ENCODE measurements at places on chromosomes 2 and 18.

DNA sequence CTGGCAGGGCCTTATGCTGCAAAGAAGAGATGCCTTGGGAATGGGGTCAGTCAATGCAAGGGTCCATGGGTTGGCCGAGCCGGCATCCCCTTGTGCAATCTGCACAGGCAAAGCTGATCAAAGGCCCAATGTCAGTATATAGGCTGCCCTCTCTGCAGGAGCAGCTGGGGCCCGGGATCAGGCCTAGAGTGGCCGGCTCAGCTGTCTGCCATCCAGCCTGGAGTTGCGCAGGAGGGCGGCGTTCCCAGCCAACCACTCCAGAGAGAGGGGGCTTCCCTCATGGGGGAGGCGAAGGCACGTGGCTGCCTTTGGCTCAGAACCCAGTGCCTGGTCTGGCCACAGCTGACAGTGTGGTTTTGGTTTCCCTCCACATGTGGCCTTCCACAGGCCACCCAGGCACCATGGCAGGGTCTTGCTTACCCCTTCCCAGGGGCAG, 3.9 kb downstream of the INPP5D start:
- no peak for DNase-seq

- DNase-seq = no peak
Measured at GRCh38 chr2:172101821-172102390, 794 bp downstream of the DLX2 start.

GRCh38 chr2:234986876-234987720, 35.3 kb downstream of the SH3BP4 start:
- no peak for DNase-seq

- no peak for DNase-seq
Measured at GRCh38 chr2:182706751-182707150, 9.3 kb upstream of the DNAJC10 start.

GRCh38 chr2:122703676-122704075, 948.2 kb downstream of the TSN start:
- DNase-seq = no peak

DNA sequence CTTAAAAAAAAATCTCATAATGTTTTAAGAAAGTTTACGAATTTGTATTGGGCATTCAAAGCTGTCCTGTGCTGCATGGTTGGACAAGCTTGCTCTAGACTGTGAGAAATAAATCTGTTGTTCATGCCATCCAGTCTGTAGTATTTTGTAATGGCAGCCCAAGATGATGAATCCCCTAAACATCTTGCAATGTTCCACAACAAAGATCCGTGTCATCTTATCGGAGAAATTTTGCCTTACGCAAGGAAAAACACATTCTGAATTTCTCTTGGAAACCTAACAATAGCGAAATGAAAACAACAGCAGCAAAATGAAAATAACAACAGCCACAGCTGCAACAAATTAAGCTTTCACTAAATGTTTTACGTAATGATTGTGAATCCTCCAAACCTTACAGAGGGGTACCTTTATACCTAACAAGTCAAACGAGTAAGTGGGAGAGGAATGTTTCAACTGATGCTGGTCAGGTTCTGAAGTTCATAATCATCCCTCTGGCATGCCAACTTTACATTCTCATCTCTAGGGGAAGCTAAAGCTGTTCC, 76.1 kb upstream of the RNU4ATAC start:
- no peak for DNase-seq

DNA sequence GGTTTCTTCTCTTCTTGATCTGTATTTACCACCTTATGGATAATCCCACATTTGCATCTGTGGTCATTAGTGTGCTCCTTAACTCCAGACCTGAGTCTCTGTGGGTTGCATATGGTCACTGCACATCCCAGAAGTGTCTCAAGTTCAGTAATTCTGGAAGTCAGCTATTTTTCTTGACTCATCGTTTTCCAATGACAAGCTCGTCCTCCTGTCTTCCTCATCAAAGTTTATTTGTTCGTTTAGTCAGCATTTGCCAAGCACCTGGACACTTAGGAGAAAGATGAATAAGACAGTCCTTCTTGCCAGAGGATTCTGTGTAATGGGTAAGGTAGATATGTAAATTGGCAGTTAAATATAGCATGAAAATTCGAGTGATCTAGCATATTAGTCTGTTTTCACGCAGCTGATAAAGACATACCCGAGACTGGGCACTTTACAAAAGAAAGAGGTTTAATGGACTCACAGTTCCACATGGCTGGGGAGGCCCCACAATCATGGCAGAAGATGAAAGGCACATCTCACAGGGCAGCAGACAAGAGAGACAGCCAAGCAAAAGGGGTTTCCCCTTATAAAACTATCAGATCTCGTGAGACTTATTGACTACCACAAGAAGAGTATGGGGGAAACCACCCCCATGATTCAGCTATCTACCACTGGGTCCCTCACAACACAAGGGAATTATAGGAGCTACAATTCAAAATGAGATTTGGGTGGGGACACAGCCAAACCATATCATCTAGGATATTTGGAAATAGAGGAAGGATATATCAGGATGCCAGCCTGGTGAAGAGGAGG, 19.4 kb downstream of the FASTKD2 start:
- DNase-seq = no peak

- peak; percentile 56 for DNase-seq
Measured at GRCh38 chr18:46481048-46481846, 175.8 kb downstream of the LOXHD1 start.

- DNase-seq = no peak
Measured at GRCh38 chr2:65023742-65024141, 32.5 kb upstream of the CEP68 start.

DNA sequence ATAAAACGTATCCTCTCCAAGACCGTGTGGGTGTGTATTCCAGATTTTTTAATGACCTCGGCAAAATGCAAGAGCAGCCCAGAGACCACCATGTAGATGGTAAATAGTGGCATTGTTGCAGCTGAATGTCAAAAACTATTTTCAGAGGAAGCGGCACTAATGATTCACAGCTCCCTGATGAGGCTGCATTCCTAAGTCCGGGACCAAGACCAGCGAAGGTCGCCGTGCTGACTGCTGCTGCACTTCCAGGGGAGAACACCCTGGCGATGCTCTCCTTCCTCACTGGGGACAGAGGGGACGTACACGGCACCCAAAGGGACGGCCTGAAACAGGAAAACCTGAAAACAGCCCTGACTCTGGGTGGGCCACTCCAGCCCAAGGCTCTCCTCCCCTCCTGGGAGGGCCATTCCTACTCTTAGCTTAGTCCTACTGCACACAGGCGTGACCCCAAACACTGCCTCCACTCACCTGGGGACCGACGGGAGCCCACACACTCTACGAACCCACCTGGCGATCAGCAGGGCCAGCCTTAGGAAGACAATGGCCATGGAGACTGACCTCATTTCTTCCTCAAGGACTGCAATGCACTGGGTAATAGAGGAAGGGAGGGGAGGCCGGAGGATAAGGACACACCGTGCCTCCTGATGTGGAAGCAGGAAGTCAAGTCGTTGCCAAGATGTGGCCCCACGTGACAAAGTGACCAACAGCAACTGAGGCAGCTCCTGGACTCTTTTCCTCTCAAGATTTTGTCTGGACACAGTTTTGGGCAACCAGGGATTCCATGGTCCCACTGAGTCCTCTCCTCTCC, 82.8 kb downstream of the ZNF516 start:
- DNase-seq = no peak

DNA sequence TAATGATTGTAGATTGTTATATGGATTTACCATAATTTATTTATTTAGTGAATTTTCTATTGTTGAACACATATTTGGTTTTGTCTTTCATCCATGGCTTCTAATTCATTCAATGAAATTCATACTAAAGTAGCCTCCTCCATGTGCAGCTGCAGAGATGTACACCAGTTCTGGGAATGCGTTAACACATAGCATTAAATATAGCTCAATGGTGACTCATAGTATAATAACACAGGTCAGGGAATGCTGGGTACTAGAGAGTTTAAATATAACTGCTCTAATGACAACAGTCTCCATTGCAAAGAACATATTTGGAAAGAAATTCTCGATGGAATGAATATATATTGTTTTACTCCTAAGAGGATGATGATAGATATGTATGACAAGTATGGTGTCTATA, 1190.2 kb upstream of the NRXN1 start:
- DNase-seq = no peak

DNA sequence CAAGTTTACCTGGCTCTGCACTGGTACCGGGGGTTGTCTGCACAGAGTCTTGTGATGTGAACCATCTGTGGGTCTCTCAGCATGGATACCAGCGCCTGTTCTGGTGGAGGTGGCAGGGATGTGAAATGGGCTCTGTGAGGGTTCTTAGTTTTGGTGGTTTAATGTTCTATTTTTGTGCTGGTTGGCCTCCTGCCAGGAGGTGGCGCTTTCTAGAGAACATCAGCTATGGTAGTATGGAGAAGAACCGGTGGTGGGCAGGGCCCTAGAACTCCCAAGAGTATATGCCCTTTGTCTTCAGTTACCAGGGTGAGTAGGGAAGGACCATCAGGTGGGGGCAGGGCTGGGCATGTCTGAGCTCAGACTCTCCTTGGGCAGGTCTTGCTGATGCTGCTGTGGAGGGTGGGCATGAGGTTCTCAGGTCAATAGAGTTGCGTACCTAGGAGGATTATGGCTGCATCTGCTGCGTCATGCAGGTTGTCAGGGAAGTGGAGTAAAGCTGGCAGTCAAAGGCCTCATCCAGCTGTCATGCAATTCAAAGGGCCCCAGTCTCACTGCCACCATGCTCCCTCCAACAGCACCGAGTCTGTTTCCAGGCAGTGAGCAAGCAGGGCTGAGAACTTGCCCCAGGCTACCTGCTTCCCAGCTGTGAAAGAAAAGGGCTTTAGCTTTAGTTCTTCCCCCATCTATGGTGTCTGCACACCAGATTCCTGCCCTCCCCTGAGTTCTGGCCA, 278.0 kb downstream of the METTL4 start:
- DNase-seq = no peak

GRCh38 chr2:66447677-66448076, 12.8 kb downstream of the MEIS1 start:
- DNase-seq = no peak

- no peak for DNase-seq
Measured at GRCh38 chr18:2180586-2180985, 390.7 kb downstream of the METTL4 start.

DNA sequence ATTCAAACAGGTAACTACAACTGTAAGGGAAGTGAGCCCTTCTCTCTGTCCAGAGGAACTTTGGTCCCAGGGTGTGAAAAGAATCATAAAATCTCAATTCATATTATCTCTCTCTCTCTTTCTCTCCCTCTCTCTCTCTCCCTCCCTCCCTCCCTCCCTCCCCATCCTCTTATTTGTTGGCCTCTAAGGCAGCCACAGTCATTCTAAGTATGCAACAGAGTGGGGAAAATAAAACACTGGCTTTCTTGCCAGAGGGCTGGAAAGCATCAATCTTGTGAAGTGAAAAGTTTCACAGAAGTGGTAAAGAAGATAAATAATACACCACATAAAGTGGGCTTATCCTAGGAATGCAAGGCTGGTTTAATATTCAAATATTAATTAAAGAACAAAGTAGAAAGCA, 95.6 kb upstream of the KCNH7 start:
- DNase-seq = no peak

- no peak for DNase-seq
Measured at GRCh38 chr2:231502596-231502995, 27.6 kb downstream of the NMUR1 start.

GRCh38 chr2:231926180-231926741, at the start of gene NPPC:
NPPC (minus strand) TSS chr2:231926396; CDS start chr2:231926249, 147 bp downstream.
- DNase-seq = peak; percentile 20

DNA sequence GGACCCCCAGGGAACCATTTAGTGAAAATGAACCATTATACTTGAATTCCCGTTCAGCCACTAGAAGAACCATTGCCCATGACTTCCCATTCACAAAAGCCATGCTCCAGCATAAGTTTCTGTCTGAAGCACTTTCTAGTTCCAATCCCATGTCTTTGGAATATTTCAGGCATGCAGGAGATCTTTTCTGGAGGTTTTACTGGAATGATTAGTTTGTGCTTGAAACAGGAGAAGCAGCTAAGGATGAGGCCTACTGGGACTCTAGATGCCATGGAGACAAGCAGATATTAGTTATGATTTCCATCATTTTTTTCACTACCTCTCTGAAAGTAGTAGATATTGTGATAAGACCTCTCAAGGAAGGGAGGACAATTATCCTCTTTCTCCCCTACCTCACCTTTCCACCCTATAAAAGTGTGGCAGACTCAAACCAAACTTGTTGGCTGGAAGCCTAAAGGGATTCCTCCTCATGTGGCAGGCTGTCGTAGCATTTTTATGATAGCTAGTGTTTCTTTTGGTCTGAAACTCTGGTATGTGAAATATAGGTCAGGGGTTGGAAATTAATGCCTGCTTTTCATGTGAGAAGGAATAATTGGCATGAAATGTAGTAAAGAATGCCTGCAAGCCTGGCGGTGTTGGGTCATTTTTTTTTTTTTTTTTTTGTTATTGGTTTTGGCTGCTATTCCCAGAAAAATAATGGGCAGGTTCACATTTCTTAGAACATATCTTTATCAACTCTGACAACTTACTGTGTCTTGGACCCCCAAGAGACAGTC, 29.3 kb upstream of the MMADHC start:
- DNase-seq = no peak

GRCh38 chr2:54881759-54882158, 158.3 kb downstream of the EML6 start:
- no peak for DNase-seq

DNA sequence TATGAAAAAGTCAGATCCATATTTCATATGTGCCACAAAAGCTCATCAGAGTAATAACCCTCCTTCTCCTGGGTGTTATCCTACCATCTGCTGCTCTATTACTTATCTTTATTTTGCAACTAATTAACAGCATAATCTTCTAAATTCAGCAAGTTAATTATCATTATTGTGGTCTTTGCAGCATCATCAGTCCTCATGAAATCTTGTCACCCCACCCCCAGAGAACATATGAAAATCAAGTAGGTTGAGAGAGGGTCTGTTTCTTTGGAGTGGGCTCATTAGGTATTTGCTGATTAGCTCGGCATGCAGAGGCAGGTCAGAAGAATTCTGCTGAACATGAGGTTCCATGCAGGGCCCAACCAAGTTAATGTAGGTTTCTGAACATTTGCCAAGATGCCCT, 64.8 kb downstream of the ATF2 start:
- no peak for DNase-seq

- no peak for DNase-seq
Measured at GRCh38 chr18:59569390-59569791, 127.8 kb downstream of the CCBE1 start.

DNA sequence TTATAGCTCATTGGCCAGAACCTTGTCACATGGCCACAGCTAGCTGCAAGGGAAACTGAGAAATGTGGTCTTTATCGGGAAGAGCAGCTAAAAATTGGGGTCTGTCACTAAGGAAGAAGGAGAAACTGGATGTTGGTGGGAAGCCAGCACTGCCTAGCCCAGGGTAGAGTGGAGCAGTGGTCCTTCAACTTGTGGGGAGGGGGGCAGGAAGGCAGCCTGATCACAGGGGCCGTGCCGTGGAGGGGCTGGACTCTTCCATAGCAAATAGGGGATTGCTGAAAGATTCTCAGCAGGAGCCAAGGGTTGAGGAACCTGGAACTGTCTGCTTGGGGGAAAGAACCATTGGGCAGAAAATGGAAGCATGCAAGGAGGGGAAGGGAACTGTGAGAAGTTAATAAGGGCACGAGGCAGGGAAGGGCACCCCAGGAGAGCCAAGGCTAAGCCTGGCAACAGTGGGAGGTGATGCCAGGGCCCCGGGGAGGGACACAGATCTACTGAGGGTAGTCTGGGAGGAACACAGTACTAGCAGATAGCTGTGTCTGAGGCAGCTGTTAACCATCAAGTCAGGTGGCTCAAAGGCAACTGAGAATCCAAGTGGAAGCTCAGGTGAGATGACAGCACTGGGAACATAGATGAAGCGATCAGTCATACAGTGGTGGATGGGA, 5.9 kb upstream of the NEURL3 start:
- no peak for DNase-seq

GRCh38 chr18:50651334-50651733, 91.4 kb downstream of the MAPK4 start:
- DNase-seq = no peak

All from CD4-positive, alpha-beta T cell treated with Interleukin-21 for 1 hour (primary cell).